Stimulated activated CD4-positive, alpha-beta T cell treated with anti-CD3 and anti-CD28 coated beads, Interleukin-4, amount 100 ng/mL, for 48 hours (primary cell): ENCODE measurements at places on chromosomes 16 and 17.

- DNase-seq, result no peak
Measured at GRCh38 chr17:78824240-78824639, 16.4 kb downstream of the USP36 start.

- DNase-seq, result no peak
Measured at GRCh38 chr17:48438516-48439061, 8.6 kb upstream of the SKAP1 start.

DNA sequence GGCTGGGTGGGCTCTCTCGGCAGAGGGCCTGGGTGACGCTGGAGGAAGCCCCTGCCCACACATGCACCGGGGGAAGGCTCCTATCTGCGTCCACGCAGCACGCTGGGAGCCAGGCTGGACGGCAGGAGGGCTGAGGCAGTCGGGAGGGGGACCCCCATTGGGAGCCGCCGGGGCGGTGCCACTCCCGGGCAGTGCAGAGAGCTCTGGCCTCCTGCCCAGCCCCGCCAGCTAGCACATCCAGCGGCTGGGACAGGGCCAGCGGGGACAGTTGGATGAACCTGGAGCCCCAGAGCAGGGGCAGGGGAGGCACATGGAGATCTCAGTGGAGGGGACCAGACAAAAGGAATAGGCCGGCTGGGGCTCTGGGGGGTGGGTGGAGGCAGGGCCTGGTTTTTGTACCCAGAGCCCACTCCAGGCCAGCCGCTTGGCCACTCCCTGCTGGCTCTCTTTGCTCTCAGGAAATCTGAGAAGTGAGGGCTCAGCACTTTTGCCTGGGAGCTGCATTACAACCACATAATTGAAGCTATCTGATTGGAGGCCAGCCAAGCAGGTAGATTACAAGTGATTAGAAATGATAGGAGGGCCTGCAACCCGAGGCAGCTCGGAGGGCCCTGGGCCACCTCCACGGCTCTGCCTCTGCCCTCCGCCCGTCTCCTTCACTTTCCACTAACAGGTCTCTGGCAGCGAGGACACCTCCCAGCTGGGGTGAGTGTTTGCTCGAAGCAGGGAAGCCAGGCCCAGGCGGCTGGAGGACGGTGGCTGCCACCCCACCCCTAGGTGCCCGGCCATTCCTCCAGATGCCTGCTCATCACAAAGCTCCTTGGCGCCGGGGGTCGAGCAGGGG, 40.1 kb downstream of the ENGASE start:
- no peak for DNase-seq

DNA sequence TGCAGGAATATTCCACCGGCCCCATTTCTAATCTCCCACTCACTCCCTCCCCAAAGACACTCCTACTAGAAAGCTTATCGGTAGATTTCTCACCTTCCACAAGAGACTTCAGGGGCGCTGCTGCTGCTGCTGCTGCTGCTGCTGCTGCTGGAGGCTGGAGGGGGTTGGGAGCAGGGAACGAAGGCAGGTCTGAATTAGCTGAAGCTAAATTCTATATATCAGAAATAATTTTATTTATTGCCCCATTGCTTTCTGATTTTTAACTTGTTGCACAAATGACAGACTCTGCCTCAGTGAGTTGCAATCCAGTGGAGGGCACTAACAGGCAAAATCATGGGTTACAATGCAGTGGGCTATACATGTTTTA, 25.8 kb upstream of the HLF start:
- no peak for DNase-seq

GRCh38 chr17:79262624-79263023, 188.0 kb downstream of the ENGASE start:
- no peak for DNase-seq

- DNase-seq, result no peak
Measured at GRCh38 chr16:82582975-82583374, 43.8 kb upstream of the CDH13 start.

DNA sequence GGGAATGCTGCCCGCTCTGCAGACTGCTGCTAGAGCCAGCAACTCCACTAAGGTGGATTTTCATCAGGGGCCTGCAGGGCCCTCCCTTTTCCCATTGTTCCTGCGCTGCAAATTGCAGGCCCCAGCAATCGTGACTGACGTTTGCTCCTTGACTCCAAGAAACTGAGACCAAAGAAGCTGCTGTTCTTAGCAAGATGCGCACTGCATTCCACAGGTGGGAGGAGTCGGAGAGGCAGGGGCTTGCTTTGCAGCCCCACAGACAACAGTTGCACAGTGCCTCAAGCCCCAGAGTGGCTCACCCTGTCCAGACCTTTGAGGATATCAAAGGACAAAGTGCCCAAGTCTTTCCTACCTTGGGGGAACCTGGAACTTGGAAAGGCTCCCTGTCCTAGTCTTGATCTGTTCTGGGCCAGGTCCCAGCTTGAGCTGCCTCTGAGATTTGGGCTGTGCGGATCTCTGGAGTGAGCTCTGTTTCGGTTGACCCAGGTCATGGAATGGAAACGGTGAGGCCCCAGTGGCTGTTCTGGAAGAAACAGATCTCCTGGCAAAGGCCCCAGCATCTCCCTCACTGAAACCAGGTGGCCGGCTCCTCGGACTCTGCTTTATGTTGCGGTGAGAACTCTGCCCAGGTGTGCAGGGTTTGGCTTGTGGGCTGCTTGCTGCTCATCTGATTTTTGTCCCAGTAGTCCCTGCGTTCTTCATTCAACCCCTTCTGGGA, 24.9 kb downstream of the PLCD3 start:
- no peak for DNase-seq

- no peak for DNase-seq
Measured at GRCh38 chr16:87698241-87698640, 67.5 kb downstream of the KLHDC4 start.

DNA sequence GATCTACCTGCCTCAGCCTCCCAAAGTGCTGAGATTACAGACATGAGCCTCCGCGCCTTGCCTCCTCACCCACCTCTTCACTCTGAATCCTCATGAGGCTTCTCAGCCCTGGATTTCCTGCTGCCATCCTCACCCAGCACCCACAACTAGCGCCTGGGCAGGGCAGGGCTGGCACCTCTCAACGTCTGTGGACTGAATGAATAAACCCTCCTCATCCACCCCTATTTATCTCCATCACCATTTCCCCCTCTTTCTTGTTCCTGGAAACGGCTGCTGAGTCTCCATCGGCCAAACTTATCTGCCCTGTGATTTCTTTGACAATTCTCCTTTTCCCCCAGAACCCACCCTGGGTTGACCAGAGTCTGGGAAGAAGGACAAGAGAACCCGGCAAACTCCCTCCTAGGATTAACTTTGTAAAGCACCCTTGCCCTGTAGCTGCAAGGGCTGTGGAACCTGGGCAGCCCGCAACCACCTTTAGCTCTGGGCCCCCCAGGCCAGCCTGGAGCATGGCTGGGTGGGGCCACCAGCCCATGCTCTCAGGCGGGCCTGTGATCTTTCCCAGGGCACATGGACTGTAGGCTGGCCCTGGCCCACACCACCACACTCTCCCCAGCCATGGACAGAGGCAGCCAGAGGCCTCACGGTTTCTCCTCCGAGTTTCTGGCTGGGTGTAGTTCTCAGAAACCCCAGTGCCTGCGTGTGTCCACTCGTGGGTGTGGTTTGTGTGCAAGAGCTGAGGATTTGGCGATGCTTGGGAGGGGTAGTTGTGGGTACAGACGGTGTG, 2.4 kb downstream of the SPN start:
- DNase-seq, result no peak

DNA sequence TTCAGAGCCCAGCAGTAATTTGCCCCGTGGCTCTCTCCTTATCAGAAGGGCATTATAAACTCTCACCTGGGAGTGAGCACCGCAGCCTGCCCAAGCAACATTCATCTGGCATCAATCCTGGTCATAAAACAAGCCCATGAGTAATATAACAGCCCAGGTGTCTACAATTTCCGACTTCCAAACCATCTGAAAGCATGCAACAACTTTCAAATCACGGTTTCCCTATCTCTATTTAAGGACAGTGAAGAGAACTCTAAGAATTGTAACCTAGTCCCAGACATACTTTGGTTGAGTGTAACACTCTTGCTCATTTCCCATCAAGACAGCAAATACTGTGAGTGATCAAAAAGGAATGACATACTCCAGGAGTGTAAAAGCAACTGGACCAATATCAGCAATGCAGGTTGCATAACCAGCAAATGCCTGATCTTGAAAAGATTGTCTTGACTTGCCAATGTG, 487.4 kb upstream of the SOX9 start:
- no peak for DNase-seq
